ENCODE measurements at places on chromosomes 3 and 15.
A peak's percentile ranks its signal among the peaks of the same experiment; 100 is the strongest.

DNA sequence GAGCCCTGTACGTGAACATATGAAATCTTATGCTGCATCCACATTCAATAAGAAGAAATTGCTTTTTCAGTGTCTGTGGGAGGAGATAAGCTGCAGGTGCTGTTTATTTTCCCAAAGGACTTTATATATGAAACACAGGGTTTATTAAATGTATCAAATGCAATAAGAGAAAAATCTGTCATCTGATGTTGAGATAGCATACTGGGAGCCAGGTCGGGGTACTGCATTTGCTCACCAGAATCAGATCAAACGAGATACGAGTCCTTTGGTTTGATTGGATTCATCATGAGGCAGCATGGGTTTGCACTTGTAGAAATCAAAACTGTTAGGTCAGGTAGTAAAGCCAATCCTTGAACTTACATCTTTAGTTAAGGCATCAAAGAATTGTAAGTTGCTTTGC lies 91.4 kb downstream of the SLC49A4 start:
- no peak for DNase-seq

DNA sequence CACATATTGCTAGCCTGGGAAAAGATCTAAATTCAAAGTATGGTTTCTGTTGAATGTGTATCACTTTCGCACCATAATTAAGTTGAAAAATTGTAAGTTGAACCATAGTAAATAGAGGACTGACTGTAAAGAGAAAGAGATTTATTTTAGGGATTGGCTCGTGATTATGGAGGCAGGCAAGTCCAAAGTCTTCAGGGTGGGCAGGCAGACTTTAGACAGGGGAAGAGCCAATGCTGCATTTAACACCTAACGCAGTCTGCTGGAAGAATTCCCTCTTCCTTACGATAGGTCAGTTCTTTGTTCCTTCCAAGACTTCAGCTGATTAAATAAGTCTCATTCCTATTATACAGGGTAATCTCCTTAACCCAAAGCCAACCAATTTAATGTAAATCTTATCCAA lies 15.8 kb downstream of the C3orf85 start:
- no peak for DNase-seq

- no peak for DNase-seq
Observed at GRCh38 chr3:29552051-29552450, 271.2 kb downstream of the RBMS3 start.

- no peak for DNase-seq
Observed at GRCh38 chr15:66094331-66094730, 159.2 kb downstream of the MEGF11 start.

DNA sequence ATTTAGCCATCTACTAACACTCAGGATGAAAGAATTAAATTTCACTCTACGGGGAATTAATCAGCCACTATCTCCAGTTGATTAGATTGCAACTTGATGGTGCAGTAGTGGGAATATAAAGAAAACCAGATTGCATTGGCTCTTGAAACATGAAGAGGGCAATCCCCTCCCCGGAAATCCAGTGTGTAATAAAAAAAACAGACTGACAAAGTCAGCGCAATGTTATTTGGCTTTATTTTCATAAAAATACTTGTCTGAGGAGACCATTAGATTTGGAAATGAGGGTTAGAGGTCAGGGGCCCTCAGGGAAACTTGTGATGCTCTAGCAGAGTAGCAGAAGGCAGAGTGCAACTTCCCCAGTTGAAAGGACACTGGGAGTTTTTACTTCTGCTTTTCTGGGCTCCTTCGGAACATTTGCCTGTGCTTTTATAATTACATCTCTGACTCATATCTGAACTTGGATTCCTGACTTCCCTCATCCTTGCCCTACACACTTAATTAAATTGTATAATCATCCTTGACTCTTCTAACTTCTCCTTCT lies 326.8 kb downstream of the TUSC7 start:
- peak; percentile 92 for DNase-seq

DNA sequence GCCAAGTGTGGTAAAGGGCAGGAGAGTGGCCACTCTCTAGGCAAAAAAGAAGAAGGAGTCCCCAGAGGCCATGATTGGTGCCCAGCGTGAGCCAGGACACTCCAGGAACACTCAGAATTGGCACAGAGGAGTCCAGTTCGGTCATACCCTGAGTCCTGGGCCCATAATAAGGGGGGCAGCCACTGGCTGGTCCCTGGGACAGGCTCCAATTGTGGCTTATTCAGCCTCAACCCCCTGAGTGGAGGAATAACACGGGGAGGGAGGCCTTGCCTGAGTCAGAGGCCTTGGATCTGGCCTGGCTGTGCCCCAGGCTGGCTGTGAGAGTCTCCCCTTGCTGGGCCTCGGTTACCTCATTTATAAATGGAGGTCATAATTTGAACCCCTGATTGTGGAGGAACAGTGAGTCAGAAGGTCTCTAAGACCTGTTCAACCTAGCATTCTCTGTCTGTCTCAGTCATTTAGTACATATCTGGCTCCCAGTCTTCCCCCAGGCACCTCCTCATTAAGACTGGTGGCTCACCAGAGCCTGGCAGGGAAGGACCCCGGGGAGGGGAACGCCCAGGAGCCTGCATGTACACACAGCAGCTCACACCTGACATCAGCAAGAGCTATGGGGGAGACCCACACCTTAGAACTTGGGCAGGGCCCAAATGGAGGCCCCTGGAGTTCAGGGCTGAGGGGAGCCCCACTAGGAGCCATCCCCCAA lies 95.9 kb upstream of the ATP2B2 start:
- no peak for DNase-seq

DNA sequence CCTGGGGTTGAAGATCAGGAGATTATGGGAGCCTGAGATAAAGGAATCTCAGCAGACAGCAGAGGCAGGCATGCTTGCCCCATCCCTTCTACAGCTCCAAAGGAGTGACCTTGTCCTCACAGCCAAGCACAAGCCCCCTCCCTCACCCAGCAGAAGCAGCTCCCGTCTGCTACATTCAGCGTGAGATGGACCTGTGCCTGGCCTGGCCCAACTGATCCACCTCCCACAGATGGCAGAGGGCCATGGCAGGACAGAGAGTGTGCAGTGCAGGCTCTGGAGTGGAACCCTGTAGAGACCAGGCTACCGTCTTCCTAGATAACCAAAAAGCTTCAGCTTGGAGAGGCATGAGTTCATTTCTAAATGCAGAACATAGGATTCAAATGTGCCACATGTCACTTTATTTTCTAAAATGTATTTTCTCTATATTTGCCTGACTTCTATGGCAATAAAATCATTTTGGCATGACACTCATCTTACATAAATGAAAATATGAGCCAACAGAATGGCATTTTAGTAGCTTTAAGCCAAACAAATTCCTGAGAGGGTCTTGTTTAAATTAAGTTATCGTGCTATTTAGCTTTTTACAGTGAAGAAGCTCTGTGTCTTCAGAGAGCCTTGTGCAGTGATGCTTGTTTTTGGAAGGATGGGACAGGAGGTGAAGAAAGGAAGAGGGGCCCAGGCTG lies 43.7 kb downstream of the SLC12A8 start:
- no peak for DNase-seq

DNA sequence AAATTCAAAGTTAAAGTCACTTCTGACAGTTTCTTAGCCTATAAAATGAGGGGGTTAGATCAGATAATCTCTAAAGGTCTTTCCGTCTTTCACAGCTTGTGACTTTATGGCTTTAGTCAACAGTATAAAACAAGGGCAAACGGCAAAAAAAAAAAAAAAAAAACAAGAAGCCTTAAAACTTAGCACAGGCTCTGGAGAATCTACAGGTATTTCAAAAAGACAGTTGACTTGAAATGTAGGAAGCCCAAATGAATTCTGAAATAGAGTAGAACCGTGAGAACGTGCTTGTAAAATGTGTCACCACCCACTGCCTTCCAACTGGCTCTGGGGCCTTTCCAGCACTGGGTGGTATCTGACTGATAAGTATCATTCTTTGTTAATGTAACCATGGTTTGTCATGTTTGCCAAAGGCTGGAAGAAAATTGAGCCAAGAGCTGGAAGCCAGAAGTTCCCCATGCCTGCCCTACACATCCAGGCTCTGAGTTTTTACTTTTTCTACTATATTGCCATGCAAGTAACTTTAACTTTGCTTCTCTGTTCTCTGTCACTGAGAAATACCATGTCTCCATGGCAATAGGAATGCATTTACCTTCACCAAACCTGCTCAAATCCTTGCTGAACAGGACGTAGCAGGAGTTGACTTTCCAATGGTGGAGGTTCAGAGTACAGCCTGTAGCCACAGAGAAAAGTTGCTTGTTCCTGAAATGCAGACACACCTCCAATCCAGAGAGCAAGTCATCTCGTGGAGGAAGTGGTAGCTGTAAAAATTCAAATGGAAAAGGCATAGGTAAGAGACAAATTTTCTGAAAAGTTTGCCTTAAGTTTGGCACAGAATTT lies 35.8 kb upstream of the THSD4 start:
- DNase-seq: no peak

DNA sequence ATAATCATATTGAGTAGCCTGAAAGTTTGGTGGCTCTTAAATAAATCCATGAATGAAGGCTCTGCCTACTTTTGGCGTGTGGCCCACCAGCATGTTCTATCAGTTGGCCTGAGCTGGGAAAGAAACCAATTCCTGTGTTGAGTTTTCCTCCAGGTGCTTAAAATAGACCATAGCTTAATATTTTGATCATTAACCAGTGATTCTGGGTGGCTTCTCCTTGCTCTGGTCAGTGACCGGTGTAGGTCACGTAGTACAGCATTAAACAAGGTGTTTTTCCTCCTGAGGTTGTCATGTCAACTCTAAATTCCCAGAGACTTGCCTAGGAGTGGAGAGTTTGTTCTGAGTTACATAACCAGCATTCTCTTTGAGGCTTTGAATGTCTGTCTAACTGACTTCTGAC lies 1.3 kb downstream of the HHLA2 start:
- no peak for DNase-seq

GRCh38 chr3:170976190-170976519 lies 50.4 kb downstream of the SLC2A2 start:
- no peak for DNase-seq

- DNase-seq: no peak
Observed at GRCh38 chr3:34212656-34213055, 414.2 kb downstream of the PDCD6IP start.

DNA sequence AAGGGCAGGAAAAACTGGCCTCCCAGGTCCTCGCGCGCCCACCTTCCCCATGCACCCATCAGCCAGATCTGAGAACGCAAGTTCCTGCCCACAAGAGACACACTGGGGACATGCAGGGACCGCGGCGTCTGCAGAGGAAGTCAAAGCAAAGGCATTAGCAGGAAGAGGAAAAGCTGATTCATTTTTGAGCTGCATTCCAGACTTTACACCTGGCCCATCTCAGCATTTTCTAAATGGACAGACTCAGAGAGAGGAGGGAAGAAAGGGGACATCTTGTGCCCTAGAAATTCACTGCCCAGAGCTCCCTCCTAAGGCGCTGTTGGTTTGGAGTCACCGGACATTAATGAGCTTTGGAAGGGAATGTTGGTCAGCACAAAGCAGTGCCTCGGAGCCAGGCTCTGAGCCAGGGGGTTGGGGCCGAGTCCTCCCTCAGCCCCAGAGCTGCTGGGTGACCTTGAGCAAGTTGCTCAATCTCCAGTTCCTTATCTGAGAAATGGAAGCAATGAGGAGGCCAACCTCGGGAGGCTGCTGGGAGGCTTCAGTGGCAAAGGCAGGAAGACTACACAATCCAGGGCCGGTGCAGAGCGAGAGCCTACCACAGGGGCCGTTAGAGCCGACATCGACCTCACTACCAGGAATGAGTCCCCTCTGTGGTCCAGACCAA lies 150.5 kb upstream of the IQSEC1 start:
- no peak for DNase-seq

DNA sequence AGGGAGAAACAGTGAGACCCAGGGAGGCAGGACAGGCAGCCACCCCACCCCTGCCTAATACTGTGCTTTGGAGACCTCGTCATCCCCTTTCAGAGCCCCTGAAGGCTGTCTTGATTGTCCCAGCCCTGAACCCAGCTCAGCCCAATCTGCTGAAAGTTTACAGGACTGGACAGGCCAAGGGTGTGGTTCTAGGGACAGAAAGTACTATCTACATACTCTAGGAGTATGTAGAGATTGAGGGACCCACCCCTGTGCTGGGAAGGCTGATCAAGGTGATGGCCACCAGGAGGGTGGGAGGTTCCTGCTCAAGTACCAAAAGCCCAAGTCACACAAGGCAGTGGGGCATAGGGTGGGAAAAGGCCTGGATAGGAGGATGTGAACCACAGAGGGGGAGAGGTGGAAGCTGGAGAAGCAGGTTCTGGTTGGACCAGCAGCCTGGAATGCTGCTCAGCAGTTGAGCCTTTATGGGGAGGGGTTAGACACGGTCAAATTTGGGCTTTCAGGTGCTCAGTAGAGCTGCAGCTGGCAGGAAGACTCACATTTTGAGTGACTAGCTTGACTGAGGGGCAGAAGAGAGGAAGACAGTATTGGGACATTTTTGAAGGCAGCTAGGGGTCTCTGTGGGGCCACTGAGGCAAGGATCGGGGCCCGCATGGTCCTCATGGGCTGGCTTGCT lies 6.7 kb downstream of the NBEAL2 start:
- no peak for DNase-seq

GRCh38 chr3:41652931-41653330 lies 309.0 kb downstream of the ULK4 start:
- DNase-seq: no peak

GRCh38 chr3:134377896-134378295 lies 3.6 kb upstream of the AMOTL2 start:
- no peak for DNase-seq

DNA sequence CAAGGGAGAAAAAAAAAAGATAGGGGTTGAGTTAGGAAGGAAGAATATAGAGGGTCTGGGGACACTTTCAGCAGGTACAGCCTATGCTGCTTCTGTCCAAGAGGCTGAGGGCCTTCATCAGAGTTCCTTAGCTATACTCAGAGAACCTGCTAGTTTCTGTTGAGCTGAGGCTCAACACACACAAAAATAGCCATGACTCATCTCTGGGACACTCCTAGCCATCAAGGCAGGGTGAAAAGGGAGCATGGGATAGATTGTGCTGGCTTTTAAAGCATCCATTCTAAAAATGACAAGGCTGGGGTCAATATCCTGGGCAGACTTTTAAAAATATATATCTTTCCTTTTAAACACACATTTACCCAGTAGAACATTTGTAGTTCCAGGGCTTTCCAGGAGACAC lies 2.8 kb upstream of the RTP2 start:
- DNase-seq: no peak

GRCh38 chr15:65877749-65878148 lies 8.5 kb downstream of the RAB11A start:
- DNase-seq: no peak

DNA sequence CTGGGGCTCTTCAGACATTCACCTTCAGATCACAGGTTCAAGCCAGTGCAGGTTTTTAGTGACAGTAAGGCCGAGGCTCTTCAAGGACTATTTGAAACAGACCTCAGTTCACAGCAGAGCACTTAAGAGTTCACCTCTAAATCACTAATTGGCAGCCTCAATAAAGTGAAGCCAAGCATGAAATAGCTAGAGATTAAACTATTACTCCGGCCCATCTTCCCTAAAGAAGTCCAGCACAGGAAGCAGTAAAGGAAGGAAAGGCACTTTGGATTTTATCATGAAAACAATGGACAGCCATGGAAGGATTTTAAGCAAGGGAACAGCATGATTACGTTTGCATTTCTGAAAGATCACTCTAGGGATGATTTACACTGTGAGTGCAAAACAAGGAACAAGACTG lies 27.6 kb upstream of the ARL6 start:
- DNase-seq: no peak

Data from common myeloid progenitor, CD34-positive (primary cell).